ENCODE measurements at places on chromosomes 3 and 15. TPM values are rescaled to one million over a fixed set of nuclear protein-coding genes. Genes with fewer than 3 reads are reported as not detected.

The PDZRN3 gene
- total RNA-seq, result not detected

The STXBP5L gene
- not detected for total RNA-seq

The MGA gene
- 24.3 TPM for total RNA-seq

The CKMT1A gene
- total RNA-seq, result not detected

The GP5 gene
- total RNA-seq, result 0.29 TPM

The UROC1 gene
- total RNA-seq, result not detected

The SCAP gene
- total RNA-seq, result 55.0 TPM

The MAP2K5 gene
- 7.2 TPM for total RNA-seq

The IL16 gene
- 1.4 TPM for total RNA-seq

The SNX22 gene
- total RNA-seq, result not detected

The WDR93 gene
- total RNA-seq, result not detected

The ZBTB47 gene
- 19.1 TPM for total RNA-seq

The PLA2G4E gene
- not detected for total RNA-seq

The IL17RB gene
- not detected for total RNA-seq

The NXPE3 gene
- total RNA-seq, result 9.4 TPM

The CHDH gene
- total RNA-seq, result 0.06 TPM

The CYP19A1 gene
- total RNA-seq, result not detected

The ALPK3 gene
- 68.4 TPM for total RNA-seq

The ZNF860 gene
- total RNA-seq, result 1.2 TPM

The C2CD4A gene
- total RNA-seq, result 0.05 TPM

The MORC1 gene
- total RNA-seq, result not detected

The MCF2L2 gene
- 3.1 TPM for total RNA-seq

The LDHAL6B gene
- not detected for total RNA-seq

The HCLS1 gene
- 77.3 TPM for total RNA-seq

The GPR15 gene
- not detected for total RNA-seq

The TRIM42 gene
- total RNA-seq, result not detected

The SAMD7 gene
- total RNA-seq, result not detected

The HTR3E gene
- total RNA-seq, result not detected

The QARS1 gene
- 266 TPM for total RNA-seq

The CGNL1 gene
- 26.7 TPM for total RNA-seq

Data from glomerular endothelial cell (primary cell).